ENCODE measurements at places on chromosomes 6 and 20.

DNA sequence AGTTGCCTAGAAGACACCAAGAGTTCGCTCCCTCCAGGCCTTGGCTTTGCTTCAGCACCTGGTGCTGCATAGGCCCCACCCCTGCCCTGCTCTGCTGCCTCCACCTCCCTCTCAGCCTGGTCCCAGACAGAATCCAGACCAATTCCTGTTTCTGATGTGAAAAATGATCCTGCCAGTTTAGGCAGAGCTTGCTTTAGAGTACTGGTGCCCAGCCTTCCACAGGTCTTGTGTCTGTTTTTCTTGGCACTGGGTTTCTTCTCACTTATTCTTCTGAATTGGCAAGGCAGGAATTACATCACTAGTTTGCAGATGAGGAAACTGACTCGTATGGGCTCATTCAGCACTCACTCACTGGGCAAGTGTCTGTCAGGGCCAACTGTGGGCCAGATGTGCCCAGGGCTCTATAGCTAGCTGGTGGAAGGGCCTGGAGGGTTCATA lies 53.0 kb downstream of the HLA-A start:
- no peak for DNase-seq

DNA sequence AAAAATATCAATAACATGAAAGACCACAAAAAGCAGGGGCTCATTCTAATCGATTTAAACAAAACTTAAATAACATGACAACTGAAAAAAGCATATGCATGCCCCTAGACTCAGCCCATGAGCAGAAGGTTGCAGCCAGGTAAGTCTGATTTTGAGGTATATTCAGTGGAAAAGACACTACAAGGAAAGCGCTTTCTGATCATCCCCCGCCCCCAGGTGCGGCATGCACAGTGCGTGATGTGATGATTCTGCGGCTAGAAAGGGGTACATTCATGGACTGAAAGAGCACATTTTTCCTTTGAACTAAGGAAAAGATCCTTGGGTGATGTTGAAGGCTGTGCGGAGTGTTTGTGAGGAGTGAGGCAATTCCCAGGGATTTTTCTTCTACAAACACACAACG lies 16.9 kb upstream of the FOXC1 start:
- no peak for DNase-seq

GRCh38 chr6:2807342-2808090 lies 34.1 kb downstream of the SERPINB1 start:
- no peak for DNase-seq

- DNase-seq = no peak
These were observed 121.3 kb downstream of the TRMT11 start for GRCh38 chr6:126107475-126108166.

- DNase-seq = no peak
These were observed 2.9 kb downstream of the GSS start for GRCh38 chr20:34952671-34953070.

GRCh38 chr6:85191656-85192055 lies 258.2 kb upstream of the NT5E start:
- no peak for DNase-seq

- no peak for DNase-seq
These were observed 123.6 kb downstream of the PTPRT start for GRCh38 chr20:43066125-43066524.

DNA sequence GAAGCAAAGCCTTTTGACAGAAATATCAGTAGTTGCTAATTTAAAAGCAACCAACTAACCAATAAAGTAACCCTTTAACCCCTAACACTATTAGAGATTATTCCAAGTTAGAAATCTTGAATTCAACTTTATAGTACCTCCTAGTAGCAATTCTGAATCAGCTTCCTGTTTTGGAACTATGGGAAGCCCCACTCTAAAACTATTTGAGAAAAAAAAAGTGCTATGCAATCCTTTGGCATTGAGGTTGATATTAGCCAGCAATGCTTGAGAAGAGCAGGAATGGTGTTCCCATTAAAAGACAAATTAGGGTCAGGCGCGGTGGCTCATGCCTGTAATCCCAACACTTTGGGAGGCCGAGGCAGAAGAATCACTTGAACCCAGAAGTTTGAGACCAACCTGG lies 306.2 kb upstream of the ZFP64 start:
- DNase-seq = no peak

DNA sequence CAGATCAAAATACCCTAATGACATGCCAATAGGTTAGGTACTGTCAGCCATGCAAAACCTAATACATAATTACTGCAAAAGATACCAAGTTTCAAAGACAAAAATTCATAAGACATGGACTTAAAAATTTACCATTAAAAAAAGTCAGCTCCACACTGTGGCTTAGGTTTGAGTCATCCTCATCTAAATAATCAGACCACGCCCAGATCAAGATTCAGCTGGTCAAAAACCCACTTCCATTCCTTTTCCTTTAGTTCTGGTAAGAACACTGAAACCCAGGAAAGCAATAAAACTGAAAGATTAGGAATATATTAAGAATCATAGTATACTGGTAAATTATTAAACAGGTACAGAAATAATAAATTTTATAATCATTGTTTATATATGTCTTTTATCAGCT lies 81.0 kb upstream of the ASF1A start:
- DNase-seq = no peak

All from activated gamma-delta T cell treated with anti-CD3 and anti-CD28 coated beads, Interleukin-2, amount 50 U/mL, for 16 hours (primary cell).